ENCODE measurements at places on chromosomes 6 and 20. TPM values are rescaled to one million over a fixed set of nuclear protein-coding genes. Genes with fewer than 3 reads are reported as not detected.
A peak's percentile ranks its signal among the peaks of the same experiment; 100 is the strongest.

GRCh38 chr6:62528894-62529526 lies 243.0 kb upstream of the KHDRBS2 start:
- no peak for DNase-seq

GRCh38 chr6:64439274-64439673 lies 803.7 kb downstream of the PHF3 start:
- DNase-seq, result no peak

Gene SIRPA
- polyA plus RNA-seq, result 11.4 TPM

DNA sequence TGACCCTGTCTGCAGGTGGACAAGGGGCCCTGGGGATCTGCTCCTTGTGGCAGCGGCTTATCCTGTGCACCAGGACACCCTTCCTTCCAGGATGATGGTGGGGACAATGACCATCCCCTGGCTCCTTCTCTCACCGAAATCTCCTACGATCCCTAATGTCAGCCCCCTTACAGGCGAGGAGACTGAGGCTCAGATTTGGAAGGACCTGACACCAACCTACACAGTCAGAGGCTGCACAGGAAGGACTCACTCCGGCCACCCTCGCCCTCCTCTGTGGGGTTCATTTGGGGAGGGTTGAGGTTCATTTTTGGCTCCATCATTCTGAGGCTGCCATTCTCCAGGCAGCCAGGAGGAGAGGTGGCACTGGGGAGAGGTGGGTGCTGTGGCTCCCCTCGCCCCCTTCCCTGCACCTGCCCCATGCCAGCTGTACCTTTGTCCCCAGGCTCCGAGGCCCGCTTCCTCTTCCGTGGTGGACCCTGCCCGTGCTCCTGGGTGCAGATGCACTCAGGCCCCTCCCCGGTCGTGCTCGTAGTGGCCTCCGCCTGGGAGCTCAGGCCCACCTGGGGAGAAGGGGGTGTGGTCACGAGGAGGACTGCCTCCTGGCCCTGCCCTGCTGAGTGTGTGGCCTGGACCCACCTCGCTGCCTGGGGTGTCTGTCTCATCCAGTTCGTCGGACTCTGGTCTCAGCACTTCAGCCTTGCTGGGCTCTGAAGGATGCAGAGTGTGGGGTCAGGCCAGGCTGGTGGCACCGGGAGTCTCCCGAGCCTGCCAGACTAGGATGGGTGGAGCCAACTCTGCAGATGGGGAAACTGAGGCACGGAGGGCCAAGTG lies 5.3 kb upstream of the CABLES2 start:
- DNase-seq, result peak; percentile 99

DNA sequence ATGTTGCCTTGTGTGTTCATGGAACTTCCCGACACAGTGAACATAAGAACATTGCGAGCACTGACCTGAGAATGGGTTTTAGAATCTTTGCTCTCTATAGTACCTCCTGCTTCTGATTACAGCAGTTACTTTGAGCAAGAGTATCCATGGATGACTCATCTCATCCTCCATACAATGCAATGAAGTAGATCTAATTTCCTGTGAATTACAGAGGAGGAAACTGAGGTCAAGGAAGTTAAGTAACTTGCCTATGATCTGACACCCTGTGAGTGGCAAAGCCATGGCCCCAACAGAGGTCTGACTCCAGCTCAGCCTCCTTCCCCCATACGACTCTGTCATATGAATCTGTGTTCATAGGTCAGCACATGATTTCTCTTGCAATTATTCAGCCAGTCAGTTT lies 518.1 kb downstream of the TFAP2A start:
- DNase-seq, result no peak

All from small intestine (tissue), 16 donors.